ENCODE measurements at places on chromosomes 5 and 9.

- no peak for DNase-seq
Measured at GRCh38 chr9:111412280-111412679, 71.9 kb downstream of the ECPAS start.

- DNase-seq: no peak
Measured at GRCh38 chr5:121108725-121109124, 644.6 kb downstream of the PRR16 start.

DNA sequence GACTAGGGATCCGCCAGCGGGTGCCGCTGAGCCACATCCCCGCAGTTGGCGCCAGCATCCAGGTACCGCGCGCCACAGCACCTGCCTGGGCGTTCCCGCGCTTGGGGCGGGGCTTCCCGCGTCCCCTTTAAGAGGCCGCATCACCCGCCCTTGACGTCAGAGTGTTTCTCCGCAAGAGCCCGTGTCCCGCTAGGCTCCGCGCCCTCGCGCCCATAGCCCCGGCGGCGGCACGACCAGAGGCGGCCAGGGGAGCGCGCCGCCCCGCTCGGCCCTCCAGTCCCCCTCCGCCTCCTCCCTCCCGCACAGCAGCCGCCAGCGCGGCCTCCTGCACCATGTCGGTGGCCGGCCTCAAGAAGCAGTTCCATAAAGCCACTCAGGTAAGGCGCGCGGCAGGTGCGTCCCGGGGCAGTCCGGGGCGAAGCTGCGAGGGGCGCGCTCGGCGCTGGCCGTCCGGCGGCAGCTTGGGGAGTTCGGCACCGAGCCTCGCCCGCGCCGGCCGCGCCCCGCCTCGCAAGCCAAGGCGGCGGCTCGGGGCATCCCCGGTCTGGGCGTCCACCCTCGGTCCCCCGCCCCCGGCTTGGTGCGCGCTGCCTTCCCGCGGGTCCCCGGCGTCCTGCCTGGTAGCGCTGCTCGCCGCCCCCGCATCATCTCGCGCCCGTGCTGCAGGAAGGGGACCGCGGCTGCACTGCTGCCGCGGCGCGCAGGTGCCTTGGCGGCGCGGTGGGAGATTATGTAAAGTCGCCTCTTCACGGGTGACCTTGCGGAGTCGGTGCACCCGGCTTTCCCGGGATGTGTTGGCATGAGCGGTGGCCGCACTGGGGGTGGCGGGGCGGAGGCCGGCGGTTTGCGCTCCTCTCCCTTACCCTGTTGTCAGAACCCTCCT lies at the start of gene SH3GL2:
TSS of gene SH3GL2 (plus strand) at position 156 of the 883 bp plus-strand sequence.
- no peak for DNase-seq

DNA sequence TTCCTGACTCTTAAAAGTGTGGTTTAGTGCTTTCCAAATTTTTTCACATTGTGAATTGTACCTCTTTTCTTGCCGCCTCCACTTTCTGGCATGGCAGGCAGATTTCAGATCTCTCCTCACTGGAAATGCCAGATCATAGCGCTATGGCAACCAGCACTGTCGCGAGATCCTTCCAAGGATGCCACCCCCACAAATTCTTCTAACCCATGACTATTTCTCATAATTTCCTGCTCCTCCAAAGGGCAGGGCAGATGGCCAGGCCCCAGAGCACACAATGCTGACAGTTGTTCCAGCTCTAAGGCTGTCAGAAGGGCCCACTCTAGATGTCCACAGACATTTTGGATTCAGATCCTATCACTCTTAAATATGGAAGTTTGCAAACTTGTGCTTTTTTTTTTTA lies 446.2 kb upstream of the RIOK2 start:
- no peak for DNase-seq

DNA sequence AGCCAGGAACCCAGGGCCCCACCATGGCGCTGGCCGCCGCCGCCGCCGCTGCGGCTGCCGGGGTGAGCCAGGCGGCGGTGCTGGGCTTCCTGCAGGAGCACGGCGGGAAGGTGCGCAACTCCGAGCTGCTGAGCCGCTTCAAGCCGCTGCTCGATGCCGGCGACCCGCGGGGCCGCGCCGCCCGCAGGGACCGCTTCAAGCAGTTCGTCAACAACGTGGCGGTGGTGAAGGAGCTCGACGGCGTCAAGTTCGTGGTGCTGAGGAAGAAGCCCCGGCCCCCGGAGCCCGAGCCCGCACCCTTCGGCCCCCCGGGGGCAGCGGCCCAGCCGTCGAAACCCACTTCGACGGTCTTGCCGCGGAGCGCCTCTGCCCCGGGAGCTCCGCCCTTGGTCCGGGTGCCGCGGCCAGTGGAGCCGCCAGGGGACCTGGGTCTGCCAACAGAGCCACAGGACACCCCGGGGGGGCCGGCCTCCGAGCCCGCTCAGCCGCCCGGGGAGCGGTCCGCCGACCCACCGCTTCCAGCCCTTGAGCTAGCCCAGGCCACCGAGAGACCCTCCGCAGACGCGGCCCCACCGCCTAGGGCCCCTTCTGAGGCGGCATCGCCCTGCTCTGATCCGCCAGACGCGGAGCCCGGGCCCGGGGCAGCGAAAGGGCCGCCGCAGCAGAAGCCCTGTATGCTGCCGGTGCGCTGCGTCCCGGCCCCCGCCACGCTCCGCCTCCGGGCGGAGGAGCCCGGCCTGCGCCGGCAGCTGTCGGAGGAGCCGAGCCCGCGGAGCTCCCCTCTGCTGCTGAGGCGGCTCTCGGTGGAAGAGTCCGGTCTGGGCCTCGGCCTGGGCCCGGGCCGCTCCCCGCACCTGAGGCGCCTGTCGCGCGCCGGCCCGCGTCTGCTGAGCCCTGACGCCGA lies 749 bp downstream of the SOWAHA start:
- no peak for DNase-seq

GRCh38 chr5:79241535-79241979 lies 5.6 kb downstream of the JMY start:
- DNase-seq: no peak

GRCh38 chr9:75903785-75904360 lies 13.4 kb downstream of the PCSK5 start:
- DNase-seq: no peak

DNA sequence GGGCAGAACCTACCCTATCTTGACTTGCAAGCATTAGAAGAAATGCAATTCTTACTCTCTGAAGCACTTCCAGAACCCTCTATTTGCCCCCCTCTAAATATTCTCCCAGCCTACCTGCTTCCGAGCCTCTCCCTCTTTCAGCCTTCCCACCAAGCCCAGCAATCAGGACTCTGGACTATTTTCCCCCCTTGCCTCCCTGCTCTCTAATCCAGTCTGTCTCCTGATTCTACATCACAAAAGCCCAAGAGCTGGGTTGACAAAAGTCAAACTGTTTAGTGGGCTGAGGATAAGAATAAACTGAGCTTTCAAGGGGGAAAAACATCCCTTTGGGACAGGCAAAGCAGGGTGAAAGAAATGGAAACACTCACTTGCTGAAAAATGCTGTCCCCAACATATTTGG lies 123.2 kb upstream of the KIF2A start:
- no peak for DNase-seq

GRCh38 chr5:55714339-55714738 lies 2.2 kb upstream of the SLC38A9 start:
- no peak for DNase-seq

DNA sequence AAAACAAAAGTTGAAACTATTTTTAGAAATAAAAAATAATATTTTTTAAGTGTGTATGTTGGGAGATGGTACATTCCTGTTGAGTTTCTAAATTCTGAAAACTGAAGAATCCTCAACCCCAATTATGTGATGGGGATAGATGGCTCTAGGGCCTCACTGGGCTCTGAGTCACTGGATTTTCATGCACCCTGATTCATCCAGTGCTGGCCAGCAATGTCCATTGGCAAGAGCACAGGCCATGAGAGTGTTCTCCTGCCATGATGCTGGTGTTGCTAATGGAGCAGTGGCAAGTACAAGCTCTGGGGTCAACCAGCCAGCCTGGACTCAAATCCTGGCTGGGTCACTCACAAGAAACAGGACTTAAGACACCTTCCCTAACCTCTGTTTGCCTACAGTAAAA lies 23.3 kb downstream of the SMIM23 start:
- no peak for DNase-seq

DNA sequence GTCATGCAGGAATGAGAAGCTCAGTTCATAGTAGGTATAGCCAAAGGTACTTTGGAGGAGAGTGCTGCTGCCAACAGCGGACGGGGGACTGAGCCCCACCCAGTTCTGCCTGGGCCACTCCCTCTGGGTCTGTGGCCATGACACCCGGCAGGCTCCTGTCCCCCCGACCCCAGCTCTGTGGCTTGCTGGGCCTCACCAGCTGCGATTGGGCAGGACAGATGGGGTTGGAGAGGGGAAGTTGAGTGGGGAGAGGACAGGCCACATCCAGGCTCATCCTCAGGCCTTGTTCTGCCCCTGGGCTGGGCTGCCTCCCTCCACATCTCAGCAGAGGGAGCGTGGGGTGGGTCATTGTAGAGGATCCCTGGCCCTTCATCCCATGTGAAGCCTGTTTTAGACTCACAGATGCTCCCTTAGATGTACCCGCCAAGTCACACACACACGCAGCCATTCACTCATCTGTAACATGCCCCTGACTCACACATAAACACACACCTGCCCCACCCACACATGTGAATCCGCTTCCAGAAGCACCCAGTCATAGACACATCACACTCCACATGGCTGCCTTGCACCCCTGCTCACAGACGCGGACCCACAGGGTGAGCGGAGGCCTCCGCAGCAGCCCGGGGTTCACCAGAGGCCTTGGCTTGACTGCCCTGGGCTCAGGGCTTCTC lies 48.8 kb downstream of the NTNG2 start:
- no peak for DNase-seq

DNA sequence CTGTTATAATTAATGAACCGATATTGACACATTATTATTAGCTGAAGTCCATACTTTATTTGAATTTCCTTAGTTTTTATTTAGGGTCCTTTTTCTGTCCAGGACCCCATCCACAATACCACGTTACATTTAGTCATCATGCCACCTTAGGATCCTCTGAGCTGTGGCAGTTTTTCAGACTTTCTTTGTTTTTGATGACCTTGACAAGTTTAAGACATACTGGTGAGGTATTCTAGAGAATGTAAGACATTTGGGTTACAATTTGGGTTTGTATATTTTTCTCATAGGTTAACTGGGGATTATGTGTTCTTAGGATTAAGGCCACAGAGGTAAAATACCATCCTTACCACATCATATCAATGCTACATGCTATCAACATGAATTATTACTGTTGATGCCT lies 42.7 kb downstream of the KIAA1958 start:
- no peak for DNase-seq

GRCh38 chr5:157184117-157184670 lies 3.6 kb downstream of the ITK start:
- DNase-seq: no peak

DNA sequence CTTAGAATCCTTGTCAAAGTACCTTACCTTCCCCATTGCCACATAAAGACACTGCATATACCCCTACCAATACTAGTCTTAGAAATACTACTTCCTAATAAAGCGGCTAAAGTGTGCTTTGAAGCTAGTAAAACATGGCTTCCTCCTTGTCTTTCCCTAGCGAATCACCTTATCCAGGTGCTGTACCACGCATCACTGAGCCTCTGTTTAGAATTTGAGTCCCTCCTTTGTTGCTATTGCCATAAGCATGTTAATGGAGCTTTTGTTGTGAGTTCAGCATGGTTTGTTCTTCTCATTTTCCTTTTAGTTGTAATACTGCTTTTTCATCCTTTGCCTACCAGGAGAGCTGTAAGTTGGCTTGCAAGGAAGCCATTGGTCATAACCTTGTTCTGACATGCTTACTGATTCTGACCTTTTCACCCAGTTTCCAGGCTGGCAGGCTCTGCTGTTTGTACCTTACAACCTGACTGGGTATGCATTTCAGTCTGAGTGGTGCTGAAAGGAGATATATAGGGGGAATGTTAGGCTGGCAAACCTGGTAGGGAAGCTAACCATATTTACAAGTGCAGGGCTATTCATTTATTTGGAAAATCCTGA lies 49.8 kb downstream of the LMNB1 start:
- DNase-seq: no peak

GRCh38 chr5:36723912-36724311 lies 117.5 kb downstream of the SLC1A3 start:
- DNase-seq: no peak

DNA sequence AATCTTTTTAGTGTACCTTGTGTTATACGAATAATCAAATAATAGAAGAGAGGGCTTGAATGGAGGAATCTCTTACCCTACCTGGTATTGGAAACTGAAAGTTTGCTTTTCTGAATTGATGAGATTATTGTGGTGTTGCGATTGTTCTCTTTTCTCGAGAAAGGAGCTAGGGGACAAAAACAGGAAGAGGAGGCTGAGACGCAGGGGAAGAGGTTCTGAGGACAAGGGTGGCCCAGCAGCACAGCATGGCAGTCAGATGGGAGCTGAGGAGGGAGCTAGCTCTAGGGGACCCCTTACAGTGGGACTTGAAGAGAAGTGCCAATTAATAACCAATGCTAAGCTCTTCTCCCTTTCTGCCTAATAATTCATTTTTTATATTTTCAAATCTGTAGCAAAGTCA lies 183.3 kb upstream of the DMAC1 start:
- DNase-seq: no peak

GRCh38 chr5:177366528-177367322 lies 9.0 kb downstream of the RGS14 start:
- DNase-seq: no peak

DNA sequence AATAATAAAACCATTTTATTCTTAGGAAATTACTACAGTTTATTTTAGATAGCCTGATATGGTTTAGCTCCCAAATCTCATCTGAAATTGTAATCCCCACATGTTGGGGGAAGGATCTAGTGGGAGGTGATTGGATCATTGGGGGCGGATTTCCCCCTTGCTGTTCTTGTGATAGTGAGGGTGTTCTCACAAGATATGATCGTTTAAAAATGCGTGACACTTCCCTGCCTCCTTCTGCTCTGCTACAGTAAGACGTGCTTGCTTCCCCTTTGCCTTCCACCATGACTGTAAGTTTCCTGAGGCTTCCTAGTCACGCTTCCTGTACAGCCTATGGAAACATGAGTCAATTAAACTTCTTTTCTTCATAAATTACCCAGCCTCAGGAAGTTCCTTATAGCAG lies 122.4 kb upstream of the FGF10 start:
- DNase-seq: no peak

DNA sequence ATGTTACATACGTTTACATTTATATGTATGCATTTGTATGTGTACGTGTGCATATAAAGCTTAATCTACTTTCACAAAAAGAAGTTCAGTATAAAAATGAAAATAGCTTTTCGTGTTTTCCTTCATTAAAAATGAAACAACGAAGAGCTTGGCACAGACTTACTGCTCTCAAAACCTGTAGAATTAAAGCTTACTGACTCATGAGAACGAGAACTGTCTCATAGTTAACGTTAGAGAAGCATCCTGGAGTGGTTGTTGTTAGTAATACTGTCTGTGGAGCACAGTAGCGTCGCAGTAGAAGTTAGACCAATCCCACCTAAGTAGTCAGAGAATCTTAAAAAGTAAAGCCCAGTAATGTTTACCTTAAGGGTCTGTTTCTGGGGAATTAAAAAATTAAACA lies 1.3 kb downstream of the MAT2B start:
- DNase-seq: no peak

GRCh38 chr9:8362250-8362649 lies 562.7 kb upstream of the DMAC1 start:
- no peak for DNase-seq

DNA sequence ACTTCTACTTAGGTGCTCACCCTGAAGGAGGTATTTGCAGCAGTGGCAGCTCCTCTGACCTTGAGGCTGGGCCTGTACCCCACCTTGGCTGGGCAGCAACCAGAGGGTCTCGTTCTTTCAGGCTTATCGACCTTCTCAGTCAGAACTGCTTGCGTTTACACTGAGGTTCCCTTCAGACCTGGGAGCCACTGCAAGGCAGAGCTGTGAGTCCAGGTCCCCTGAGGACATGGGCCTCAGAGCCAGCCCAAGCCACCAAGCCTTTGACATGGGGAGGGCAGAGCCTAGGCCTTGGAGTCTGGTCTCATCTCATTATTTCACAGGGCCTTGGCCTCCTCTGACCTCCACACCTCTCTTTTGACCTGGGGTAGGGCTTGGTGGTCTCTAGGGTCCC lies 13.7 kb downstream of the ACSL6 start:
- DNase-seq: no peak
